Cortex of kidney (tissue), 1 donor: ENCODE measurements at places on chromosomes 2 and 18.

- no peak for DNase-seq
These were observed 1456.4 kb downstream of the SUCLG1 start for GRCh38 chr2:83002706-83003105.

DNA sequence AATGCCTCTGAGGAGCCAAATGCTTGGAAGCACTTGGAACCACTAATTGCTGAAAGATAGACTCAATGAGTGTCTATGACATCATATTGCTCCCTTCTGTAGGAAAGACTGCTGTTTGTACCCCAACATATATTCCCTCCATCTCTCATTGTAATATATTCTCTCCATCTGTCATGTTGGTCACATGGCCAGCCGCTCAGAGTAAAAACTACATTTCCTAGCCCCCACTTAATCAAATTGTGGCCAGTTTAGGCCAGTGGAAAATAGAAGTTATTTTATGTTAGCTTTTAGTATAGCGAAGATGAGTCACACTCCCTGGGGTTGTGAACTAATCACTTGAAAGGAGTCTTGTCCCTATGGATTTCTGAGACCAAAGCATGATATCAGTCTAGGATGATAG lies 160.2 kb downstream of the HNMT start:
- DNase-seq, result no peak

GRCh38 chr2:223041527-223042109 lies 10.4 kb upstream of the KCNE4 start:
- DNase-seq, result no peak

GRCh38 chr18:52422985-52423601 lies 83.1 kb downstream of the DCC start:
- no peak for DNase-seq

- no peak for DNase-seq
These were observed 435.7 kb downstream of the LRRTM4 start for GRCh38 chr2:77086478-77086877.

GRCh38 chr2:188631037-188631809 lies 339.5 kb downstream of the GULP1 start:
- no peak for DNase-seq

DNA sequence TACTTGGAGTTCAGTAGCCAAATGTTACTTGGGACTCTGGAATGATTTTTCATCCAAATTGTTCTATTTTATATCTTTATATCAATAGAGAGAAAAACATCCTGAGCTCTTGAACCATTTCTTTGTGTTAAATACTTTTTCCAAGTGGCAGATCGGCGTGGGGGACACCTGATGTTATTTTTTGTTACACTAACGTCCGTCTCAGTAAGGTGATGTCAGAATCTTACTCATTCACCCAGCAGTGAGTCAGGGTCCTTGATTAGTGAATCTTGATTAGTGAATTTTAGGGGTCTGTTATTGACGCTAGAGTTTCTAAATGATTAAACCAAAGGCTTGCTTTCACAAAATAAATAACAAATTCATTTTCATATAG lies 1.7 kb downstream of the MIB1 start:
- no peak for DNase-seq

DNA sequence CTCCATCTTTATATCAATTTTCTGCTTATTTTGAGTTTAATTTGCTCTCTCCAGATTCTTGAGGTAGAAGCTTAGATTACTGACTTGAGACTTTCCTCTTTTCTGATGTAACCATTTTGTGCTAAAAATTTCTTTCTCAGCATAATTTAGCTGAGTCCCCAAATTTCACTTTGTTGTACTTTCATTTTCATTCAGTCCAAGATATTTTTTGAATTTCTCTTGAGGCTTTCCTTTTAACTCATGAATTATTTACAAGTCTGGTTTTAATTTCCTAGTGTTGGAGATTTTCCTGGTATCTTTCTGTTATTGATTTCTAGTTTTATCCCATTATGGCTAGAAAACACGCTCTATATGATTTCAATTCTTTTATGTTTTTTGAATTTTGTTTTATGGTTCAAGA lies 144.7 kb upstream of the PGAP1 start:
- no peak for DNase-seq

GRCh38 chr2:68878753-68879152 lies 7.6 kb upstream of the BMP10 start:
- no peak for DNase-seq

DNA sequence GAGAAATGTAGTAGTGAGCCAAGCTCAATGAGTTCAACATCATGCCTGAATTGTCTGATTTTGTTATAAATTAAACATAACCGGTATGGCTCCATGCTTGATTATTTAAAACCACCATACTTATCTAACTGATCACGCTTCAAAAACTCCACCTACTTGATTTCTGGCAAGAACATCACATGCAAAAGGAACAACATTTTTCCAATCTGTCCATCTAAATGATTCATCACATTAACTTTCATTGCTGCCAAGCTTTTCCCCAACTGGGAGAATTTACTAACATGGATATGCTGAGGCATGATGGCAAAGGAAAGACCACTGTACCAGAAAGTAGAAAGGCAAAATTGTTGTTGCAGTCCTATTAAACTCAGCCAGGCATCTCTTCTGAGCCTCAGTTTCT lies 286.8 kb downstream of the TRIB2 start:
- no peak for DNase-seq

GRCh38 chr2:211423018-211423417 lies 866.6 kb downstream of the CPS1 start:
- DNase-seq, result no peak

DNA sequence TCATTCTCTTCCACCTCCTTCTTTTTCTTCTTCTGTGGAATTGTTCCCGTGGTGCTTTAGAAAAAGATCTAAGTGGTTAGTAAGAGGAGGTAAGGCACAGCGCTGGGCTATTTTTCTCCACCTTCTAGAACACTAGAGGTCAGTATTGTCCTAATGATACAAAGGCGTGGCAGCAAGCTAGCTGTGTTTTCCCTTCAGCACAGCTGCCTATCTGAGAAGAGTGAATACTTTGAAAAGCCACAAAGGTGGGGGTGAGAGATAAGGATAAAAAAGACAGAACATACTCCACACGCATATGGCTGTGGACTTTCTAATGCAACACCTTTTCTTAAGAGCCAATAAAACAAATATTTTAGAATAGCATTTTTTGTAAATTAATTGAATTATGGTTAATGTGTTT lies 2.1 kb downstream of the CNTNAP5 start:
- DNase-seq, result no peak

GRCh38 chr2:38794235-38794946 lies 16.4 kb downstream of the GEMIN6 start:
- DNase-seq, result no peak

DNA sequence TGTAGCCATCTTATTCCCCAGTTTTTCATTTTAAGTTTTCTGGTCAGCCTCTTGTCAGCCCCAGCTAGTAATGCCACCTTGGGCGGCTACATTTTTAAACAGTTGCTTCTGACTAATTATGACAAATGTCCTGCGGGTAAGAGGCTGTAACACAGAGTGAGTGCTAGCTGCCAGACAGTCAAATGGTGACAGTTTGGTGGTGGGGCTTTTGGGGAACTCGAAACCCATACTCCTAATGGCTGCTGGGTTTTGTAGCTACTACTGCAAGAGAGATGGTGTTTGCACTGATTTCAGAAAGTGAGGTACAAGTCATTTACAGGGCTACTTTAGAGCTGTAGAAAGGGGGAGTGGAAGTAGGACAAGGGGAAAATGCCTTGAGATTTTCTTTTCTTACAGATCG lies 48.2 kb downstream of the ZCCHC2 start:
- no peak for DNase-seq

GRCh38 chr2:36088716-36089328 lies 266.8 kb upstream of the CRIM1 start:
- no peak for DNase-seq

- DNase-seq, result no peak
These were observed 17.0 kb downstream of the RTN4 start for GRCh38 chr2:55033076-55033742.

- DNase-seq, result no peak
These were observed 60.2 kb downstream of the CXCR4 start for GRCh38 chr2:136057802-136058140.

- no peak for DNase-seq
These were observed 57.5 kb upstream of the TGIF1 start for GRCh38 chr18:3392467-3392855.

DNA sequence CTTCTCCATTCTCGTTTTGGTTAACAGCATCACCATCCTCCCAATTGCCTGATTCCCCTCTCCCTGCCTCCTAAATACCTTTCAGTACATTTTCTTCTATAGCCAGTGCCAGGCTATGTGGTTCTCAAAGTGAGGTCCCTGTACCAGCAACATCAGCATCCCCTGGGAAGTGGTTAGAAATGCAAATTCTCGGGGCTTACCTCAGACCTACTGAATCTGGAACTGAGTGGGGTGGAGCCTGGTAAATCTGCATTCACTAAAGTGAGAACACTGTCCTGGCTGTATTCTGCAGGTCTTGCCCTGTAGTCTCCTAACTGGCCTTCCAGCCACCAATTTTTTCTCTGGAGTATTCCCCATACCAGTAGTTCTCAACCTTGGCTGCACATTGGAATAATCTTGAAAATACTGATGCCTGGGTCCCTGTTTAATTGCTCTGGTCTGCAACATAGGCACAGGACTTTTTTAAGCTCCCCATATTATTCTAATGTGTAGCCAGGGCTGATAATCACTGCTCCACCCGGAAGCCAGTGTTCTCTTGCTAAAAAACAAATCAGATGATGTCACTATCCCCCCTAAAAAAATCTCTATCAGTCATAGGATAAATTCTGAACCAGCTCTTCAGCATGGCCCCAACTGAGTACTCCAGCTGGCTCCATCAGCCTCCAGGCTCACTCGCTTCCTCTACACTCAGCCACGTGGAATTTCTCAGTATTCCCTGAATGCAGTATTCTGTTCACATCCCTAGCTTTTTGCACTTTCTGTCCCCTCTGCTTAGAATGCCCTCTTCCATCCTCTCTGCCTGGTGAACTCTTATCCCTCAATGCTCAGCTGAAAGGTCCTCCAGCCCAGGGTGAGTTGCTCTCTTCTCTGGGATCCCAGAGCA lies 98.4 kb downstream of the CDK15 start:
- no peak for DNase-seq

- no peak for DNase-seq
These were observed 132.6 kb upstream of the ZNF236 start for GRCh38 chr18:76689646-76690264.

- DNase-seq, result no peak
These were observed 331.6 kb downstream of the CCDC85A start for GRCh38 chr2:56515399-56515798.

DNA sequence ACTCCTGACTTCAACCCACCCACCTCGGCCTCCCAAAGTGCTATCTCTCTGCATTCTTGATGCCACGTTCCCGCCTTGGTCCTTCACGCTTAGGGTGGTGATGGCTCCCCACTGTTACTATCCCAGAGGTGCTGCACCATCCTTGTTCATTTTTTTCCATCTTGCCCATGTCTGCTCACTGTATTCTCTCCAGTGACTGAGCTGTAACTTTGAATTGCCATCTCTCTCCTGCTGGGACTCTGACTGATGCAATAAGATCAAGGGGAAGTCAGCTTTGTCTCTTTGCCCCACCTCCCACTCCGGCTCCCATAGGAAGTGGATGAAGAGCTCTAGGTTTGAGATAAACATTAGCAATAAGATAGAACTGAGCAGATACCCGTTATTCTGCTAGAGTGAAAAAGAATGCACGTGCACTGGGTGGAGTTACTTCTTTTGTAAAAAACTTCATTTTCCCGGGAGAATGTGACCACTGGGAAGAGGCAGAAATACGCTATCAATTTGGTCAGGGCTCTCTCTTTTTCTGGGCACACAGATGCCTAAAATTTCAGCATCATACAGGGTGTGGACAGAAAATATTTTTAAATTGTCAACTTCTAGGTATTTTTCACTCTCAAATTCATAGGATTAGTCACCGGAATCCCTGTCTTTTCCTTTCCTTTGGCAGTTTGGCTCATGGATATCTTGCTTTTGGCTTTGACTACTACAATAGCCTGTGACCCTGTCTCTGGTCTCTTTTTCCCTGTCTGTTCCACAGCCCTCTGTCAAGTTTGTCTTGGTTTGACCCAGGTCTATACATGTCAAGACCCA lies 105.4 kb downstream of the POLR1A start:
- DNase-seq, result no peak
